ENCODE measurements at places on chromosomes 6 and 20. TPM values are rescaled to one million over a fixed set of nuclear protein-coding genes. Genes with fewer than 3 reads are reported as not detected.

The TDRD6 gene
- 0.44 TPM for total RNA-seq

The RARS2 gene
- total RNA-seq = 56.9 TPM

The MAP1LC3A gene
- total RNA-seq = 61.6 TPM

The GTSF1L gene
- not detected for total RNA-seq

The SLC22A16 gene
- total RNA-seq = 1.3 TPM

The CTAGE9 gene
- total RNA-seq = not detected

The TSBP1 gene
- total RNA-seq = not detected

The WFDC10B gene
- total RNA-seq = not detected

The TOX2 gene
- 2.8 TPM for total RNA-seq

The CLVS2 gene
- 30.1 TPM for total RNA-seq

The STMND1 gene
- total RNA-seq = 1.7 TPM

The DEFB132 gene
- not detected for total RNA-seq

The MTRF1L gene
- total RNA-seq = 18.0 TPM

The COL9A3 gene
- total RNA-seq = 151 TPM

The TNXB gene
- total RNA-seq = 78.4 TPM

The RHAG gene
- total RNA-seq = 2.4 TPM

The ANKRD66 gene
- total RNA-seq = 0.69 TPM

The CD24 gene
- total RNA-seq = 110 TPM

The C6orf132 gene
- total RNA-seq = 0.10 TPM

The DEFB110 gene
- total RNA-seq = not detected

The RBM24 gene
- 3.5 TPM for total RNA-seq

The TMEM244 gene
- not detected for total RNA-seq

The DEF6 gene
- 6.2 TPM for total RNA-seq

The ZSCAN23 gene
- total RNA-seq = 9.1 TPM

The IPCEF1 gene
- total RNA-seq = 9.4 TPM

The CNR1 gene
- 70.8 TPM for total RNA-seq

The LRRC73 gene
- total RNA-seq = 3.2 TPM

The ZCCHC3 gene
- total RNA-seq = 26.1 TPM

The EPPIN gene
- total RNA-seq = 0.10 TPM

The TUBB2B gene
- total RNA-seq = 554 TPM

The KCNB1 gene
- 8.0 TPM for total RNA-seq

The MYLK2 gene
- 0.79 TPM for total RNA-seq

The PRR18 gene
- 3.2 TPM for total RNA-seq

The EYA2 gene
- total RNA-seq = 28.2 TPM

The CHRNA4 gene
- 13.0 TPM for total RNA-seq

The IL17A gene
- total RNA-seq = not detected

The HMGN4 gene
- 56.7 TPM for total RNA-seq

The SLC52A3 gene
- 1.0 TPM for total RNA-seq

The RAB23 gene
- 28.1 TPM for total RNA-seq

The GPR31 gene
- not detected for total RNA-seq

The CCDC28A gene
- 19.4 TPM for total RNA-seq

The TRIM38 gene
- 4.0 TPM for total RNA-seq

The B3GALT4 gene
- 12.9 TPM for total RNA-seq

The PI16 gene
- total RNA-seq = 29.9 TPM

The PPIL6 gene
- total RNA-seq = 15.3 TPM

The C4B gene
- total RNA-seq = 113 TPM

The CEP162 gene
- 19.1 TPM for total RNA-seq

The NFATC2 gene
- total RNA-seq = 4.6 TPM

The OPRL1 gene
- total RNA-seq = 13.9 TPM

All from spinal cord (tissue), 10 donors.